ENCODE measurements at places on chromosomes 7 and 10.

DNA sequence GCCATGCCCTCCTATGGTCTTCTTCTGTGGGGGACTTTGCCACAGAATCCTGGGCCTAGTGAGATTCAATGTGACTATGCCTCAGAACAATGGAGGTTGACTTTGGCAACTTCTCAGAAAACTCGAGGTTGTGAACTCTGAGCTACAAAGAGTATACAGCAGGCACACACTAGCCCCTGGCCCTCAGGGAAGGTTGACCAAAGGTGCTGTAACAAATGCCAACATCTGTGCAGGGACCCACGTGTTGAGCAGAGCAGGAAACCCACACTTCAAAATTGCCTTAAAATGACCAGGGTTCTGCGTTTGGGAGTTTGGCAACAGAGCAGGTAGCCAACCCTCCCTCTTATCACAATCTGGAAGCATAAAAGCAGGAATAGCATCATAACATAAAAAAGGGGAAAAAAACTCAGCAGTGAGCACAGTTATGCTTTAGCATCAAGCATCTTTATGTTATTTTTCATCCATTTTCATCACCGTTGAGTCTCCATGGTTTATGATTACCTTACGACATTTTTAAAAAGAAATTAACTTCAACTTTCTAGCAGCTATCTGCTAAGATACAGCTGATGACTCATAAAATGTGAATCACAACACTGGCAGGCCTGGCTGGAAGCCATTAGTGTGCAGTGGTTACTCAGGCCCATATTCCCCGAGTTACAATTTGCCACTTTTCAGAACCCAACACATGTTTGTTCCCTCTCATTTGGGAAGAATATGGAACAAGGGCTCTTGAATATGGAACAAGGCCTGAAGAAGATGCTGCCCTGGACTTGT is 11.1 kb downstream of the PRLHR start:
- DNase-seq: no peak

- no peak for DNase-seq
Measured at GRCh38 chr10:4671451-4672145, 154.4 kb upstream of the AKR1E2 start.

GRCh38 chr7:153258686-153259085 is 499.1 kb downstream of the ACTR3B start:
- DNase-seq: no peak

GRCh38 chr7:75737856-75738603 is 711 bp downstream of the HIP1 start:
- peak; percentile 21 for DNase-seq

GRCh38 chr10:128480601-128481000 is 354.4 kb upstream of the MKI67 start:
- DNase-seq: no peak

- DNase-seq: peak; percentile 76
Measured at GRCh38 chr10:116849248-116850057, at the start of gene ENO4. ENO4 (plus strand) TSS chr10:116849499; CDS start chr10:116849567, 68 bp downstream.

- DNase-seq: no peak
Measured at GRCh38 chr7:153515359-153515758, 536.8 kb upstream of the DPP6 start.

- DNase-seq: no peak
Measured at GRCh38 chr7:87213811-87214210, 5.7 kb downstream of the TMEM243 start.

DNA sequence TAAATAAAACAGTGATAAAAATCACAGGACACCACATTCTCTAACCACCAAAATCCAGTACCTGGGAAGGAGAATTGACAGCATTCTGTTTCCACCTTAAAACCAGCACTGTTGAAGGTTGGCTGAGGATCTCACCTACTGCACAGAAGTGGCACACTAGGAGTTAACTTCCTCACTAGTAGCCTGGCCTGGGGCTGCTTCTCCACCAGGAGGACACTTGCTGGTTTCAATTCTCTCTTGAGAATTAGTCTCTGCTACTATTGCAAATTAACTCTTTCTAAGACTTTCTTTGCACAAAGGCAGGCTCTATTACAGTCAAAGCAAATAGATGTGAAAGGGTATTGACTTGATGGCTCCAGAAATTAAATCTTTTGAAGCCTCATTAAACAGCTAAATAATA is 2.3 kb upstream of the CTTNBP2 start:
- DNase-seq: no peak

GRCh38 chr7:133354546-133355324 is 101.9 kb downstream of the EXOC4 start:
- DNase-seq: no peak

DNA sequence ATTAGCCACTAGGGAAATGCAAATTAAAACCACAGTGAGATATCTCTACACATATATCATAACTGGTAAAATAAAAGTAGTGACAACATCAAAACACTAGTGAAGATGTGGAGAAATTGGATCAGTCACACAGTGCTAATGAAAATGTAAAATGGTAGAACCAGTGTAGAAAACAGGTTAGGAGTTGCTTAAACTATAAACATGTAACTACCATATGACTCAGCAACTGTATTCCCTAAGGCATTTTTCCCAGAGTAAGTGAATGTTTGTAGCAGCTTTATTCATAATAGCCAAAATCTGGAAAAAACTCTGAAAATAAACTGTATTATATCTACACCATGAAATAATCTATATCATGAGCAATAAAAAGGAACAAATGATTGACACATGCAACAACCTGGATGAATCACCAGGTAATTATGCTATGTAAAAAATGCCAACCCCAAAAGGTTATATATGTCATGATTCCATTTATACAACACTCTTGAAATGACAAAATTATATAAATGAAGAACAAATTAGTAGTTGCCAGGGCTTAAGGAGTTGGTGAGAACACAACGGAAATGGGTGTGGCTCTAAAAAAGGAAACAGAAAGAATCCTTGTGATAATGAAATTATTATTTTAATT is 22.8 kb downstream of the SLC25A40 start:
- no peak for DNase-seq

GRCh38 chr7:55172881-55173609 is 154.2 kb downstream of the EGFR start:
- no peak for DNase-seq

- DNase-seq: no peak
Measured at GRCh38 chr10:10903620-10904019, 114.1 kb upstream of the CELF2 start.

DNA sequence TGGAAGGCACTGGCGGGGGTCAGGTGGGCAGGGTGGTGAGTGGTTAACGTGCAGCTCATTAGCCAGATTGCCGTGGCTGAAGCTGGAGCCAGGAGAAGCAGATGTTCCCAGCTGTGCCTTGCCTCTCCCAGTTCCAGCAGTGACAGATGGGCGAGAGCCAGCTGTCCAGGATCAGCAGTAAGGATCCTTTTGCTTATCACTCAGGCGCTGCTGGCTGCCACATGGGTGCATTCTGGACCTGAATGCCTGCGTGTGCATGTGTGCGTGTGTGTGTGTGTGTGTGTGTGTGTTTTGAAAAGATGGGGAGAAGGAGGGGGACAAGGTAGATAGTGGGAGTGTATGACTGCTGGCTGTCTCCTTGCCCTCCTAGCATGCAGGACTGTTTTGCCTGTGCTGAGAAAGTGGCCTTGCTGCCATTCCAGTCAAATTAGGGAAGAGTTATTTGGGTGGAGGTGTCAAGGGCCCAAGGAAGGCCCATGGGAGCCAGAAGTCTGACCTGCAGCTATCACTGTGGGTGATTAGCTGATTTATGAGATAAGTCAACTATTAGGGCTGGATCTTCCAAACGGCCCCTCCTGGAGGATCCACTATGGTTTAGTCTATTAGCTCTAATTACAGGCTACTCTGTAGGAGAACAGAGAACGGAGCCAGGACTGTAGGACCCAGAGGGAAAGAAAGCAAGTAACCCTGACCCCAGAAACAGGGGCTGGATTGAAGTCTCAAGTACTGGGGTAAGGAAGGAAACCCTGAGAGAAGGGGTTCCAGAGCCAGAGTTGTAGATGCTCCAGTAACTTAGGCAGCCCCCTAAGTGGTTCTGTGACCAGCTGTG is 3.3 kb downstream of the EPHA1 start:
- no peak for DNase-seq

DNA sequence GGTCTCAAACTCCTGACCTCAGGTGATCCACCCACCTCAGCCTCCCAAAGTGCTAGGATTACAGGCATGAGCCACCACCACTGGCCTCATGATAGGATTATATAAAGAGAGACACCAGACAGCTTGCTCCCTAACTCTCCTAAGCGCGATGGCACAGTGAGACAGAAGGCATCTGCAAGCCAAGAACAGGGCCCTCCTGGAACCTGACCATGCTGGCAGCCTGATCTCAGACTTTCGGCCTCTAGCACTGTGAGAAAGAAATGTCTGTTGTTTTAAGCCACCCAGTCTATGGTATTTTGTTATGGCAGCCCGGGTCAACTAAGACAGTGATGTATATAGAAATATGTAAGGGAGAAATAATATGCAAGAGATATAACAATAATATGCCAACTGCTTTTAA is 51.2 kb downstream of the SRPK2 start:
- DNase-seq: no peak

All from small intestine (tissue), 16 donors.